Activated CD4-positive, alpha-beta T cell treated with anti-CD3 and anti-CD28 coated beads, Interleukin-2, amount 50 U/mL, for 1 hour (primary cell): ENCODE measurements at places on chromosomes 16 and 17.
A peak's percentile ranks its signal among the peaks of the same experiment; 100 is the strongest.

GRCh38 chr16:88785106-88785924 is at the start of gene PIEZO1:
TSS of gene PIEZO1 (minus strand) at chr16:88785220. CDS start at chr16:88784964, 256 bp downstream.
- peak; percentile 87 for DNase-seq

DNA sequence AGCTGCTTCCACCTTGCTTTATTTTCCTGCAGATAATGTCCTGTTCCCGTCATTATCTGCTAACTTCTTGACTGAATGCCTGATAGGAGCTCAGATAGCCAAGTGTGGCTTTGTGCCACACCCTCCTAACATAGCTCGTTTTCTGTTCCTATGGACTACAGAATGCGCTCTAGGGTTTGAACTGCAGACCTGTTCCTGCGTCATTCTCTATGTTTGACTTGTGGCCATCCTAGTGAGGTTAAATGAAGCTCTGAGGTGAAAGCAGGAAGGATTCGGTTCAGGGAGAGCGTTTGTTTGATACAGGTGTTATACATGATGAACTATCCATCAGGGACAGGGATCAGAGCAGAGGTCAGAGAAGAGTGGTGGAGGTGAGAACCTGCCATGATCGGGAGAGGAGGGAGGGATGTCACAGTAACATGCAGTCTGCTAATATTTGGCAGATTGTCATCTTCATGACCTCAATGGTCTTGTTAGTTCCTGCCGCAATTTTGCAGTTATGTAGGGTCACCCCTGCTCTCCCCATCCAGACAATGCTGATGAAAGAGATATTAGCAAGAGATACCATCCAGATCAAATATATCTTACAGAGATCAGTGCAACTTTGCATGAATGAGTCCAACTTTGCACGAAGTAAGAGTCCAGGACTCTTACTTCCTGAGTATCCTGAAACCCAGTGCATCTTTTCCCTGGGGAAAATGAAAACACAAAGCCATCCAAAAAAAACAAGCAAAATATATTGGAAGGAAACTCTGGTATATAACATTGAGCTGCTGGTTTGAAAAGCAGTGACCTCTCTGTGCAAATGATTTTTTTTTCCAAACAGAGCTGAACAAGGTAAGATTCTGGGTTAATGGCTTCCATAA is 32.8 kb downstream of the MPHOSPH6 start:
- DNase-seq = no peak

GRCh38 chr16:66064801-66065530 is 301.5 kb upstream of the CDH5 start:
- no peak for DNase-seq

DNA sequence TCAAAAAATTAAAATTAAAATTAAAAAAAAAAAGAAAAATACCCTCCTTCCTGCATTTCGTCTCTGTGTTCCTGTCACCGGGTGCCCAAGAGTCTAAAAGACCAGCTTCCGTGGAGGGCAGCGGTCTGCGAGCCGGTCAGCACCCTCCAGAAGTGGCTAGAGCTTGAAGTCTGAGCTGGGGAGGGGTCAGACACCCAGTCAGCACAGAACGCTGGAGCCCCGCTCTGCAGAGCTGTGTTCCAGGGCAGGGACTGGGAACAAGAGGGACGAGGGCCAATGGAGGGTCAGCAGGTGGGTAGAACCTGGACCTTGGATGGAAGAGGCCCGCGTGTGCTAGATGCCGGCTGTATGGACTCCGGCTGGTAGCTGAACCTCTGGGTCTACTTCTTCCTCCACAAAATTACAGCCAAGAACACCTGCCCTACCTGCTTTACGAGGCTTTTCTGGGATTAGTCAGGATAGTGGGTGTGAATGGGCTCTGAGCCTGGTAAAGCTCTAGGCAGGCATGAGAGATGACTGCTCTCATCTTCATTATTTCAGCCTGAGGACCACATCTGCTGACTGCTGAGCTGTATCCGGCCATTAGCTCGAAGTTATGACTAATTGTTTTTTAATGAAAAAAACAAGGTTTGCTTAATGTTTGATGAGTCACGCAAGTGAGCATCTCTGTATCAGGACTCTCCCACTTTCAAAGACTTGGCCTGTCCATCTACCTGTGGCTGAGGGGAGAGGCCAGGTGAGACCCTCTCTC is 5.9 kb downstream of the TRPV1 start:
- DNase-seq = no peak

GRCh38 chr17:7697828-7698588 is 7.0 kb upstream of the EFNB3 start:
- no peak for DNase-seq

GRCh38 chr16:11689031-11689840 is 21.0 kb downstream of the SNN start:
- DNase-seq = no peak

DNA sequence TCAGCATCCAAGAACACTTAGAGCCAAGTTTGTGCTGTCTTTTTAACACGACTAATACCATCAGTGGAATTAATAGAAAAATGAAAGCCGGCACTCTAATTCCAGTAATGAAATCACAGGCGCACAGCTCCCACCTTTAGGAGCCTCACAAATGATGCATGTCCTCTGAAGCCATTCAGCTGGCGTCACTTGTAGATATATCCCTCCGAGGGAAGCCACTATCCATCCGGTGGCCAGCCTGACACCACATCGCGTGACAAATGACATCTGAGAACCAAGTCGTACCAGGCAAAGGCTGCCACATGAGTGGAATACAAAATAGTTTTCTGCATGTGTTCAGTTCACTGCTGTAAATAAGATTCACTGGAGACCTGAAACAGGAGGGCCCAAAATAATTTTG is 205.6 kb downstream of the GRIN2A start:
- no peak for DNase-seq

DNA sequence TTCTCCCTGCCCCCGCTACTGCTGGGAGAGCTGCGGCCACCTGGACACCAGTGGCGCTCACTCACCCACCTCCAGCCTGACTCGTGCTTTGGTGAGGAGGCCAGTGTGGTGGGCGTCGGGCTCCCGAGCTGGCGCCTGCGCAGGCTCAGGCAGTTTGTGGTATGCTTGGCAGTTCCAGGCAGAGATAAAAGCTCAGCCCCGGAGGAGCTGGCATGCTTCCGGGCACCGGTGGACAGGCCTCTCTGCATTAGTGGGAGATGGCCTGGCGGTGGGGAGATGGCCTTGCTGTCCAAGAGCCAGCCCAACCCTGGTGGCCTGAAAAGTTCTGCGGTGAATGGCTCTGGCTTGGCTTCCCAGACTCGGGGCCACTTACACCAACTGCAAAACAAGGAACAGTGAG is 4.1 kb downstream of the ADGRG1 start:
- DNase-seq = no peak

DNA sequence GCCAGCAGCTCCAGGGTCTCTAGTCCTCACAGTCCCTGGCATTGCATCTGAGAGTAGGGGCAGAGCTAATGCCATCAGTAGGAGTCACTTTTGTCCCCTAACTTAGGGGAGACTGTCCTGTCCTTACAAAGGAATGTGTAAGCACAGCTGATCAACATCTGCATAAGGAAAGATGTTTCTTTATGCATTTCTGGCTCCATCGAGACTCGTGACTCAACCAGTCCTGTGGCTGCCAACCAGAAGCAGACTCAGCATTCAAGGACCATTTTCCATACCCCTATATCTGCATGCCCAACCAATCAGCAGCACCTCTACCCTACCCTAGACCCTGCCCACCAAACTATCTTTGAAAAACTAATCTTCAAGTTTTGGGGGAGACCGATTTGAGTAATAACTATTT is 8.2 kb upstream of the MPP2 start:
- DNase-seq = no peak

DNA sequence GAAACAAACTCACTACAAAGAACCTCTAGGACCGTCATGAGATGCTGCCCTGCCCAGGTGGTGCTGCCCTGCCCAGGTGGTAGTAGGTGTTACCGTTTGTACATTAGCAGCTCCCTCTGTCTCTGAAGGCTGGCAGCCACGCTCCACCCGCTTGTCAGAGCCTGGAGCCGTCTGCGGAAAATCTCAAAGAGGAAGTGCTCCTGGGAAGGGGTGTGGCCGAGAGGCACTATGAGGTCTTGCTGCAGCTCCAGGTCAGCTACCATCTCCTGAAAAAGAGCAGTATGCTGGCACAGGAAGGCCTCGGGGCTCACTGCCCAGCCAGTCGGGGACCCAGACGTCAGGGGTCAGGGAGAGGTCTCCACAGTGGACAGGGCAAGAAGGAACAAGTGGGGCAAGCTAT is 28.3 kb downstream of the ZNF276 start:
- DNase-seq = no peak

DNA sequence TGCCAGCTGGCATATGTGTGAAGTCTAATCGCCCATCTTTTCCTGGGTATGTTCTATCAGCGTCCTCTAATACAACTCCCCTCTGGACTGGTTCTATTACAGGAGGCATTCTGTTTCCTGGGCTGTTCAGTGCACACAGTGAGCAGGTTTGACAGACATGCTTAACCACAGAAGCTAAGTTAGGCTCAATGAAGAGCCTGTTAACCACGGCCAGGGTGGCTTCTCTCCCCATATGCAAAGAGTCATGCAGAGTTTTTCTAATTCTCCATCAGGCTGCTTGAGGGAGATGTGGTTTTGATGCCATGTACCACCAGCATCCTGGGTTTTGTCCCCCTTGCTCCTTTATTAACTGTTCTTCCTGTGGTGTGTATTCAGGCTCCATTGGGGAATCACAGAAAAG is 57.2 kb upstream of the ALOX12 start:
- DNase-seq = no peak

GRCh38 chr16:85913688-85914422 is 14.9 kb downstream of the IRF8 start:
- DNase-seq = no peak

- peak; percentile 45 for DNase-seq
Measured at GRCh38 chr16:4664538-4665418, 28.6 kb upstream of the NUDT16L1 start.

DNA sequence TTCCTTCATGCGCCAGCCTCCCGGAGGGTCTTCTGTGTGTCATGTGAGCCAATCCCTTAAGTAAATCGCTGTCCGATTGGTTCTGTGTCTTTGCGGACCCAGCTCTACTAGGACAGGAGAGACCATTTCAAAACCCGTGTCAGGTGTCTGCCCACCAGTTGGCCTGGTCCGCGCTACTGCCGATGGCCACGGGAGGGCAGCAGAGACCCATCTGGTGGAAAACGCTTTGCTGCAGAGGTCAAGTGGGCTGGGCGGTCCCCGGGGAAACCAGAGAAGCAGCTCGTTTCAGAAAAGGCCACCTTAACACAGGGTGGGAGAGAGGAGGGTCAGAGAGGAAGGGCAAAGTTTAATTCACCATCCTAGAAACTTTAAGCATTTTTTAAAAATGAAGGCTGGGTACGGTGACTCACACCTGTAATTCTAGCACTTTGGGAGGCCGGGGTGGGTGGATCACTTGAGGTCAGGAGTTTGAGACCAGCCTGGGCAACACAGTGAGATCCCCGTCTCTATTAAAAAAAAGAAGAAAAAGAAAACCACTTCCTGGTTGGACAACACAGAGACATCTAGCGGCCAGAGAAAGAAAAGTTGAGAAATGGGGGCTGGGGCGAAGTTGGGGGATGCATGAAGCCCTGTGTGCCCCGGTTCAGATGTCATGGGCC is 2.8 kb upstream of the CIBAR2 start:
- peak; percentile 77 for DNase-seq
